ENCODE measurements at places on chromosomes 6 and 20.

DNA sequence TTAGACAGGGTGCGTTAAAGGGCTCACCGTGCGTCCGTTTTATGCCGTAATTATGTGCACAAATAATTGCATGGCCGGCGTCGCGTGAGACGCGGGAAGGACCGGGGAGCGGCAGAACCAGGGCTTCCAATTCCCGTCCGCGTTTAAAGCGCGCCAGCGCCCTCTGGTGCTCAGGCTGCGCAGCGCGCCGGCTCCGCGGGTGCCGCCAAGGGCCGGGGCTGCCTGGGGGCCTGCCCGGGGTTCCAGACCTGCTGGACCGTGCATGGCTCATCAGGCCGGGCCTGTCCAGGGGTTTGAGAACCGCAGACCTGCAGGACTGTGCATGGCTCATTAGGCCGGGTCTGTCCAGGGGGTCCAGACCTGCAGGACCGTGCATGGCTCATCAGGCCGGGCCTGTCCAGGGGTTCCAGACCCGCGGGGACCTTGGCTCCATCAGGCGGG lies 369.0 kb downstream of the THBS2 start:
- peak; percentile 82 for DNase-seq

DNA sequence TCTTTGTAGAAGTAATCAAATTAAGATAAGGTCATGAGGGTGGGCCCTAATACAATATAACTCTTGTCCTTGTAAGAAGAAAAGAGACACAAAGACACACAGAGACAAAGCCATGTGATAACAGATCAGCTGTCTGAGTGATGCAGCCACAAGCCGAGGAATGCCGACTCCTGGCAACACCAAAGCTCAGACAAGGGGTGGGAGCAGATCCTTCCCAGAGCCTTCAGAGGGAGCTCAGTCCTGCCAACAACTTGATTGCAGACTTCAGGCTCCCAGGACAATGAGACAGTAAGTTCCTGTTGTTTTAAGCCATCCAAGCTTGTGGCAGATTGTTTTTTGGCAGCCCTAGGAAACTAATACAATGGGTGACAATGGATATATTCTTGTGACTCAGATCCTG lies 325.0 kb upstream of the AGPAT4 start:
- DNase-seq = no peak

DNA sequence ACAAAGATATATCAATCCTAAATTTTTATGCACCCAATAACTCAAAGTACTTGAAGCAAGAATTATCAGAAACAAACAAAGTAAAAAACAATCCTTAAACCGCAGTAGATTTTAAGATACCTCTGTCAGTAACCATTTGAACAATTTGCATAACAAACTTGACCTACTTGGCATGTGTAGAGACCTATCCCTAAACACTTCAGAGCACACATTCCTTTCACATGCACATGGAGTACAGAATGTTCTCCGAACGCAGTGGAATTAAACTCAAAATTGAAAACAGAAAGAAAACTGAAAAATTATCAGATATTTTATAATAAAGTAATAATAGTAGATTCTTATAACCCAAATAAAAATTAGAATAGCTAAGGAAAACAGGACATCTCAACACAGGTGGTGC lies 162.6 kb upstream of the THBS2 start:
- DNase-seq = no peak

DNA sequence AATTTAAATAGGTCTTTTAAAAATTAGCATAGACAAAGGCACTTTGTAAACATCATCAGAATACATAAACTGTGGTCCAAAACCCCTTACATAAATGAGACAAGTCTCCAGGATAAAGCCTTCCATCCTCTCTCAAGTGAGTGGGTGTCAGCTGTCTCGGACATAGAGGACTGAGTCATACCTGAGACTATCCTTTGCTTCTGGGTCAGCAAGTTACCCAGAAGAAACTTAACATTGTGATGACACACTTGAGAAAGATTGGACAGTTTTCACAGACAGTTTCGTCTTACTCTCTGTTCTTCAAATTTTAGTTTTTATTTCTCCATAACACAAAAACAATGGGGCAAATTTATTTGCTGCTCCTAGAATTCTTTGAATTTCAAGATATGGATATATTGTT lies 838.0 kb downstream of the DHX35 start:
- no peak for DNase-seq

GRCh38 chr6:118122161-118122725 lies 215.2 kb downstream of the SLC35F1 start:
- DNase-seq = no peak

GRCh38 chr6:115817161-115817560 lies 243.5 kb downstream of the FRK start:
- DNase-seq = no peak

GRCh38 chr20:17806739-17807441 lies 107.1 kb downstream of the BANF2 start:
- DNase-seq = no peak

DNA sequence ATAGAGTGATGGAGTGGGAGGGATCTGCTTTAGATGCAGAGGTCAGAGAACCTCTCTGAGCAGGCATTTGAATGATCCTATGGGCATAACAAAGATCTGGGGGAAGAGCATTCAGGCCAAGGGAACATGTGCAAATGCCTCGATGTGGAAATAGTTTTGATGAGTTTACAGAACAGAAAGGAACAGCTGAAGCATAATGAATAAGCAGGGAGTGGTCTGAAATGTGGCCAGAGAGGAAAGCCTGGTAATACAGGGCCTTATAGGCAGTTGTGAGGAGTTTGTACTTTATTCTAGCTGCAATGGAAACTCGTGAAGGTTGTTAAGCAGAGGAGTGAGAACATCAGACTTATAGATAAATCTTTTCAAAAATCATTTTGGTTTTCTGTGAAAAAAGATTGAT lies 33.0 kb upstream of the ME1 start:
- DNase-seq = no peak

GRCh38 chr6:142551274-142551811 lies 249.5 kb downstream of the ADGRG6 start:
- DNase-seq = peak; percentile 67

- no peak for DNase-seq
Measured at GRCh38 chr6:163564534-163564933, 150.0 kb downstream of the QKI start.

- no peak for DNase-seq
Measured at GRCh38 chr20:57570145-57570850, 9.4 kb downstream of the PCK1 start.

- peak; percentile 45 for DNase-seq
Measured at GRCh38 chr20:58649288-58650180, 1.5 kb upstream of the STX16 start.

GRCh38 chr6:91079969-91080368 lies 493.1 kb upstream of the MAP3K7 start:
- no peak for DNase-seq

GRCh38 chr20:34517114-34517505 lies 888 bp downstream of the DYNLRB1 start:
- no peak for DNase-seq

- DNase-seq = no peak
Measured at GRCh38 chr6:157368359-157369049, 12.5 kb upstream of the ZDHHC14 start.

DNA sequence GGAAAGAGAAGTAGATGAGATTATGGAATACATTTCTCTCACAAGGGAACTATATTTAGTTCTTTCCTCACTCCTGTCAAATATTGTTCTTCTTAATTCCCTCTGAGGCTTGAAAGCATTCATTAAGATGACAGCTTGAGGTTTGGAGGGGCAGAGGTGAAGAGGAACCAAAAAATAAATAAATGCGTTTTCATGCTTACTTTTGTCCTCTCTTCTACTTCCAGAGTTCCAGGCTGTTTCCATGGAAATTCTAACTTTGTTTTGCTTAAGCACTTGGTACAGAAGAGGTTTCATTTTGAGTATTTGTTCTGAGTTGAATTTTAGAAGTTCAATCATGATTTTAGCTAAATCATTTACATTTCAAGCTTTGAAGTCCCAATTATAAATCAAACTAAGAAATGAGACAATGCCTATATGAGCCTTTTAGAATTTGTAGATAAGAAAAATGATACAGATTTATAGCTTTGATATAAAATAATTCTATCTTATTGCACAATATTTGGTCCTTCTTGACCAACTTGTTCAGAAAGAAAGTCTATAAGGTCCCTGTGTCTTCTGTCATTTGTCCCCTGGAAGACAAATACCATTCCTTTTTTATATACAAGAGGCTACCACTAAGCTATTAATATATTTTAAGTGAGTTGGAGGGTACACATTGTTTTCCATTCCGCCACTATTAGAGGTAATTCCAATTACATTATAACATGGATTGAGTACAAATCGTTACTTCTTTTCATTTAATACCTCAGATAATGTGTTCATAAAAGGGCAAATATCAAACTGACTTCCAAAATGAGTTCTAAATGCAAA lies 16.3 kb downstream of the RBM24 start:
- DNase-seq = no peak

DNA sequence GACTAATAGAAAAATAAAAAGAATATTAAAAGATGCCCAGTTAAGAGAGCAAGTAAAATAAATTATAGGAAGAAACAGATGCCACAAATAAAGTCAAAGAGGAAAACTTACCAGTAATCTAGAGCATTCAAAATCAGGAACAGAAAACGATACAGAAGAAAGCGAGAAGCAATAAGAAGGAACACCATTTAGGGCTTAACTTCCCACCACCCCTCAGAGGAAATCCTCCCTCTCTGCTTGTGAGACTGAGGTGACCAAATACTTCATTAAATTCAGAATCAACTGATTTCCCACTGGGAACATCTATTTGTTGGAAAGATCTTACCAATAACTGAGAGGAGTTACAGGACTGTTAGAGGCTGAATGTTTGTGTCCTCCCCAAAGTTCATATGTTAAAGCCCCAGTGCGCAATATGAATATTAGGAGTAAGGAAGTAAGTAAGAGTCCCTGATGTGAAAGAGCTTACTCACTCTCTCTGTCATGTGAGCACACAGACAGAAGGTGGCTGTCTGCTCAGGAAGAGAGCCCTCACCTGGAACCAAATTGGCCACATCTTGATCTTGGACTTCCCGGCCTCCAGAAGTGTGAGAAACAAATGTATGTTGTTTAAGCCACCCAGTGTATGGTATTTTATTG lies 19.5 kb downstream of the KATNA1 start:
- DNase-seq = no peak

DNA sequence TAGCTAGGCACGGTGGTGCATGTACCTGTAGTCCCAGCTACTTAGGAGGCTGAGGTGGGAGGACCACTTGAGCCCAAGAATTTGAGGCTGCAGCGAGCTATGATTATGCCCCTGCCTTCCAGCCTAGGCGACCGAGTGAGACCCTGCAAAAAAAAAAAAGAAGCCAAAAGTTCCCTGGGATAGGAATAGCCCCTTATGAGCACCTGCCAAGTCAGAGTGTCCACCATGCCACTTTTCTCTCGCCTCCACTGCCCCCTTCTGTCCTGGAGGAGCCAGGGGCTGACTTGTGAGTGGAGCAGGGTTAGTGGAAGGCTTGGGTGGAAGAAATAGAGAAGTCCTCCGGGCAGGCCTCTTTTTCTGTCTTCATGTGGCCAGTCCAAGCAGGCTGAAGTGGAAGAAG lies 12.1 kb upstream of the DDX27 start:
- peak; percentile 34 for DNase-seq

DNA sequence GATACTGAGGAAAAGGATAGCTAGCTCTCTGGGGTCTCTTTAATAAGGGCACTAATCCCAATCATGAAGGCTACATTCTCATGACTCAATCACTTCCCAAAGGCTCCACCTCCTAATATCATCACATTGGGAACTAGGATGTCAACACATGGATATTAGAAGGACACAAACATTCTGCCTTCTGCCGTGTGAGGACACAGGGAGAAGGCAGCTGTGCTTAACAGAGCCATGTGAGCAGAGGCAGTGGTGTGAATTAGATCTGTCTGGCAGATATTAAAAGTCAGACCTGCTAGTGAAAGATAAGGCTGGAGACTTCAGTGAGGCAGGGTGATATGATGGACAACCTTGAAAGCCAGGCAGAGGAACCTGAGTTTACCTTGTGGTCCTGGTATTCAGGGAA lies 341.9 kb downstream of the ARHGAP18 start:
- no peak for DNase-seq

DNA sequence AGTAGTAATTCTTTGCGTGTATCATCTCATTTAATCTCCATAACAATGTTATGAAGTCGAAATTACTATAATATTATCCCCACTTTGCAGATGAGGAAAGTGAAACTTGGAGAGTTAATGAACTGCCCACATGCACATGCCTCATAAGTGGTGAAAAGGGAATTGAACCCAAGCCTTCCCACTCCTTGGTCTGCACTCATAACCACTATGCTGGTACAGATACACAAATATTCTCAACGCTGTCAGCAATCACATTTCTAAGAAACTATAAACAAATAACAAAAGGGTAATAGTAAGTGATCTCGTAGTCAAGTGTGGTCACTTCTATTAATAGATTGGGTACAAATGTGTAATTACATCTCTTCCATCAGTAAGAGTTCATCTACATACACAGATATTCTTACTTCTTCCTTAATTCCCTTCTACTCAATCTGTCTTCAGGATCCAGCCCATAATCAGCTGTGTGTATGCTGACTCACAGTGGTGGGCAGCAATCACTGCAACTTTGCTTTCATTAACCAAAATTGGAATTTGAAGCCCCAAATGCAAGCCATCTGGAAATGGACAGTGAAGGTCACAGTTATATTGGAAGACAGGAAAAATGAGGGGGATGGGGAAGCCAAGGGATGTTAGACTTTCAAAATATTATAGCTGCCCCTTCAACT lies 6.6 kb downstream of the PRSS35 start:
- DNase-seq = no peak

- DNase-seq = no peak
Measured at GRCh38 chr20:2373098-2373497, 7.6 kb upstream of the TGM6 start.

DNA sequence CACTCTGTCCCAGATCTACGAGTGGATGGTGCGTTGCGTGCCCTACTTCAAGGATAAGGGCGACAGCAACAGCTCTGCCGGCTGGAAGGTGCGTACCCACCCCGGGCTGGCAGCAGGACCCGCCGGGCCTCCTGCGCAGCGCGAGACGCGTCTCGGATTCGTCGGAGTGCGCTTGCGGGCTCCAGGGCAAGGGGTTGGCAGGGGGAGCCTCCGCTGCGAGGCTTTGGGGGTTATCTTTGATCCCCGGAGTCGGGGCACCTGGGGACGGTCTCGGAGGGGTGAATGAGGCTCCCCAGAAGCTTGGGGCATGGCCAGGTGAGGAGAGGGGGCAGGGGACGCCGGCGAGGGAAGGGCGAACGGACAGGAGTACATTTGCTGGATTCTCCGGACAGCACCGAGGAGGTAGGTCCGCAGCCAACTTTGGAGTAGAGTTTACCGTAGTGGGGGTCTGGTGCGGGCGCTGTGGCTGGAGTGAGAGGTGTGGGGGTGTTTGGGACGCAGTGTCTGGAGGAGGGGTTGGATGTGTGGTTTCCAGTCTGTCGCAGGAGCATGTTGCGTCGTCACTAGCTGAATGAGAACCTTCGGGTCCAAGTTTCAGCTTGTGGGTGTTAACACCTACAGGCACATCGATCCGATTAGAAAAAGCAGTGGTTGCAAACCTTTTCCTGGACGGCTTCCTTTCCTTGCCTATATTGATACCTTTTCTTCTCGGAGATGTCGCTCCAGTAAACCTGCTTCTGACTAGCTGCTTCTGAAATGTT lies 1.2 kb downstream of the FOXO3 start:
- DNase-seq = no peak
